CD4-positive, alpha-beta T cell (primary cell): ENCODE measurements at places on chromosomes 1 and 21.

- no peaks in the 10 kb centered on the region for H3K27me3 ChIP-seq
- no peaks in the 10 kb centered on the region for H3K4me1 ChIP-seq
- DNase-seq, result no peak
- no peaks in the 10 kb centered on the region for H3K36me3 ChIP-seq
- no peak overlapping the region for H3K4me3 ChIP-seq
Measured at GRCh38 chr21:35164380-35164779, 115.3 kb upstream of the RUNX1 start.

GRCh38 chr1:180633057-180634056 is 1.5 kb downstream of the XPR1 start:
- H3K4me3 ChIP-seq, result peak overlapping the region; percentile 89
- no peak for DNase-seq
- no peaks in the 10 kb centered on the region for H3K36me3 ChIP-seq
- peak overlapping the region; percentile 94 for H3K27ac ChIP-seq
- H3K27me3 ChIP-seq, result no peaks in the 10 kb centered on the region

GRCh38 chr1:13825033-13825432 is 125.0 kb downstream of the PRDM2 start:
- H3K4me1 ChIP-seq, result peaks cover 7% of the 10 kb centered on the region
- H3K27ac ChIP-seq, result no peak overlapping the region
- H3K27me3 ChIP-seq, result peaks cover 3% of the 10 kb centered on the region
- no peak for DNase-seq
- peaks cover 9% of the 10 kb centered on the region for H3K36me3 ChIP-seq

DNA sequence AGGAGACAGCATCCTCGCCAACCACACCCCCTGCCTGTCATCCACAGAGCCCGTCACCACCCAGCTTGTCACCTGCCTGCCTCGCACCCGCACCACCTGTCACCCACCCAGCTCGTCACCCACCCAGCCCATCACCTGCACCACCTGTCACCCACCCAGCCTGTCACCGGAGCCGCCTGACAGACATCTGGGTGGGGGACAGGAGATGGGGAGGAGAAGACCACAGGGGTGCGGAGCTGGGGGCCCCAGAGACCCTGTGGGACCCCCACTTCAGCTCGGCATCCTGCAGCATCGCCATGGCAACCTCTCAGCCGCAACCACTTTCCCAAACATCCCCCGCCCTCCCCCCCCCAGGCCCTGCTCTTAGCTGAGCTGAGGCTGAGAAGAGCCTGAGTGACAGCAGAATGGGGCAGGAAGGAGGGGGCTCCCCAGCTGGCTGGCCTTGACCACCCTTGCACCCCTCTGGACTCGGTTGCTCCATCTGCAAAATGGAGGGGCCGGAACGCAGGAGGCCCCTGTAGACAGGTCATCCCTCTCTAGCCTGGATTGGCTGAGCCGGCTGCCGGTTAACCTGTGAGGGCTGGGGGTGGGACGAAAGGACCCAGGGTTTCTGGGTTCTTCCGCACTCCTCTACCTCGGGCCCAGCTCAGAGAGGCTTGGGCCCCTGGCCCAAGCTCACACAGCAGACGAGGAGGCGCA is 11.6 kb downstream of the AHDC1 start:
- no peak overlapping the region for H3K4me3 ChIP-seq
- no peaks in the 10 kb centered on the region for H3K27me3 ChIP-seq
- no peak for DNase-seq
- peaks cover 37% of the 10 kb centered on the region for H3K4me1 ChIP-seq
- peaks cover 13% of the 10 kb centered on the region for H3K36me3 ChIP-seq

- H3K27me3 ChIP-seq, result no peaks in the 10 kb centered on the region
- H3K27ac ChIP-seq, result no peak overlapping the region
- H3K36me3 ChIP-seq, result no peaks in the 10 kb centered on the region
- no peak for DNase-seq
- no peak overlapping the region for H3K4me3 ChIP-seq
Measured at GRCh38 chr1:31814631-31815306, 1.1 kb downstream of the SPOCD1 start.

DNA sequence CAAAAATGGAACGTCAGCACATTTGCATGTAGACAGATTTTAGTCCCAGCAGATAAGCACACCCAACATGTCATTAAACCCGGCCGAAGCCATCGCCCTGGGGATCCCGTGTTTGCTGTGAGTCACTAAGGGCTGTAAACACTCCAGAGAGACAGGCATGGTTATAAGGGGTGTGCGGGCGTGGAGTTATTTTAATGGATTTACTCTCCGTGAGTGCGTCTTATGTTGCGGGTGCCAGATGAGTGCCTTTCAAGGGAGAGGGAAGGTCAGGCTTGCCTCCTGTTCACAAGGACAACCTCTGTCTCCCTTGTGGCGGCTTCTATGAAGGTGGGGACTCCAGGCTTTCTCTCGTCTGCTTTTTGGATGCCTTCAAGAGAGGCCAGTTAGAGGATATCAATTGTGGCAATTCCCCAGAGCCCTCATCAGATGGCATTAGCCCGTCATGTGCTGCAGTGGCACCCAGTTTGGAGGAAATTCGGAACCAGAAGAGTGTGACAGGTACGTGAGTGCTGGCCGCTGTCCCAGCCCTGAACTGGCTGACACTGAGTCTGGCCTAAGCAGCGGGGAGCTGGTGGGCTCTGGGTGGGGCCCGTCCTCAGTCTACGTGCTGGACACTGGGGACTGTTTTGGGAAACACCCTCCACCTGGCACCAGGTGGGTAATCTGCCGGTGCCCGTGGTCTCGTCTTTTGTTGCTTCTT is 223.8 kb upstream of the TMEM51 start:
- no peak for DNase-seq
- H3K4me3 ChIP-seq, result no peak overlapping the region
- peaks cover 5% of the 10 kb centered on the region for H3K4me1 ChIP-seq
- no peak overlapping the region for H3K27ac ChIP-seq
- H3K27me3 ChIP-seq, result peaks cover 37% of the 10 kb centered on the region

DNA sequence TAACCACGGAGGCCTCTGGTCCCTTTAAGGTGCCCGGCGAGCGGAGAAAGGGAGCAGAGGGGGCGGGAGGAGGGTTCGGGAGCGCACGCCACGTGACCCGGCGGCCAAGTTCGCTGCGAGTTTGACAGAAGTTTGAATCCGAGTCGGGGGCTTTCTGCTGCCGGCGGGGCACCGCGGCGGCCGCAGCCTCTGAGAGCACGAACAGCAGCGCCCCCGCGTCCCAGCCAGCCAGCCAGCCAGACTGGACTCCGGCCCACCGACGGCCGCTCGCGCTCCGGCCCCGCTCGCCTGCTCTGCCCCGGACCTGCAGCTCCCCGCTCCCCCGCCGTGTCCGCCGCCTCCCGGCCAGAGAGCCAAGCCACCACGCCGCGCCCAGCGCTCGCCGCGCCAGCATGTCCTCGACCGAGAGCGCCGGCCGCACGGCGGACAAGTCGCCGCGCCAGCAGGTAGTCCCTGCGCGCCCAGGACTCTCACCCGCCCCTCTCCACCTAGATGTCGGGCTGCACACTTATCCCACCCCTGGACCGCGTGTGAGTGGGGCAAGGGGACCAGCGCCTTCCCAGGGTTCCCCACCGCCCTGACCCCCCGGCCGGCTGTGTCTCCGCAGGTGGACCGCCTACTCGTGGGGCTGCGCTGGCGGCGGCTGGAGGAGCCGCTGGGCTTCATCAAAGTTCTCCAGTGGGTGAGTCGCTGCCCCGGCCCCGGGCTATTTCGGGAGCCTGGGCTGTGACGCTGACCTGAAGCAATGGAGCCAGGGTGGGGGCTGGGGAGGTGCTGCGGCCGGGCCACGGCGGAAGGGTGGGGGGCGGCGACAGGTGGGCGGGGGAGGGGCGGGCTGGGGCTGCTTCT is at the start of gene SYPL2:
TSS of gene SYPL2 (plus strand) at position 95 of the 849 bp plus-strand sequence. CDS start at position 393, 298 bp downstream.
- DNase-seq, result no peak
- H3K4me1 ChIP-seq, result peaks cover 17% of the 10 kb centered on the region
- no peak within 1 kb of the TSS for H3K27ac ChIP-seq
- H3K36me3 ChIP-seq, result no peaks in the 10 kb centered on the region
- H3K27me3 ChIP-seq, result peaks cover 73% of the 10 kb centered on the region
- peak within 1 kb of the TSS; percentile 45 for H3K4me3 ChIP-seq

GRCh38 chr21:20882462-20883407 is 115.5 kb upstream of the NCAM2 start:
- H3K36me3 ChIP-seq, result no peaks in the 10 kb centered on the region
- DNase-seq, result no peak
- H3K27ac ChIP-seq, result no peak overlapping the region
- no peak overlapping the region for H3K4me3 ChIP-seq
- H3K27me3 ChIP-seq, result no peaks in the 10 kb centered on the region

DNA sequence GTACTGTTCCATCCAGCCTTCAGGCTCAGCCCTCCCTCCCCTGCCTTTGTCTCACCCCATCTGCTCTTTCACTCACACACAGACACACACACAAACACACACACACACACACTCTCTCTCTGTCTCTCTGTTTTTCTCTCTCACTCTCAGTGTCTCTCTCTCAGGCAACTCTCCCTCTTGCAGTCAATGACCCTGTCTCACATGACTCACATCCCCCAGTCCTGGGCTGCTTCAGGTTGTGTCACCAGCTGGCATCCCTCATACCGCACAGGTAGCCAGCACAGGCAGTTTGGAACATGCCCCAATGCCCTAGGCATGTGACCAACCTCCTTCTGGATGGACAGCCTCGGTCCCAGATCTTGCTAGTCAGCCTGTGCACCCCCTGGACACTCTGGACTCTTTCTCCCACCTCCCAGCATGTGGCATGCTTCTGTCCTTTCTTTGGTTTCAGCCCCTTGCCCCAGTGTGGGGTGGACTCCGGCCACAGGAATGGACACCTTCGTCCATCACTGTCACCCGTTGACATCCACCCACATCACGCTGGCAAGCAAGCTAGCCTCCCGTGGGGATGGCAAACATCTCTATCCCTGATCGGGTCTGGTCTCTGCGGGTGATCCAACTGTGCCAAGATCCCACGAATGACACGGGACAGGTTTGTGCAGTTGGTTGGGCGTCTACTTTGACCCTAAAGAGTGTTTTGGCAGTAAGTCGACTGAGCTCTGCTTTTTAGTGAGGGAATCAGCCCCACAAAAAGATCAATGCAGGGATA is 23.4 kb upstream of the FCGR2A start:
- peaks cover 4% of the 10 kb centered on the region for H3K27me3 ChIP-seq
- no peak overlapping the region for H3K4me3 ChIP-seq
- no peak for DNase-seq

- no peaks in the 10 kb centered on the region for H3K4me1 ChIP-seq
- H3K27me3 ChIP-seq, result no peaks in the 10 kb centered on the region
- DNase-seq, result no peak
- H3K27ac ChIP-seq, result no peak overlapping the region
- H3K4me3 ChIP-seq, result no peak overlapping the region
Measured at GRCh38 chr1:215005656-215006345, 76.7 kb upstream of the KCNK2 start.

DNA sequence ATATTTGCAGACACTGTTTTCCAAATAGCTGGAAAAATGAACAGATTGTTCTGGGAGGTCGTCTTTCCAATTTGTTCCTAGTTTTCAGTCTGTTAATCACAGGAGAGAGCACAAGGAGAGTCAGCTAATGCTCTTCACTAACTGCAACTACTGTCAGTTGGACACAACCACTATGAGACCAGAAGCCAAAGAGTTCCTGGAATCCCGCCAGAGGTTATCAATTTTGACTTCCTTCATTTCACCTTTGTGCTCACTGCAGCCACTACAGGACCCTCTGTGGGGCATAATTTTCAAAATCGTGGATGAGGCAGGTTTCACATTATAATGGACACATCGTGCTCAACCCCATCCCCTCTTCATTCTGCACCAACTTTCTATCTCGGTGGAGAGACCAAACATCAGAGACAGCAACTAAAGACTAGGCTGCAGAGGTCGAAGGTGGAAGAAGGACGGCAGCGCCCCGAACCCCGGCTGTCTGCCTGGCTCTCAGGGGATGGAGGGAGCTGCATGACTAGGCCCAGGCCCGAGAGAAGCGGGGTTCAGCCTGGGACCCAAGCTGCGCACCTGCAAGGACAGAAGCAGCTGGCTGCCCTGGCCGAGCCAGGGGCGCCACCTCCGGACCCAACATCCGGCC is 602 bp downstream of the KIAA0319L start:
- H3K36me3 ChIP-seq, result peaks cover 23% of the 10 kb centered on the region
- peak overlapping the region; percentile 77 for H3K27ac ChIP-seq
- no peaks in the 10 kb centered on the region for H3K27me3 ChIP-seq
- no peak for DNase-seq
- peaks cover 47% of the 10 kb centered on the region for H3K4me1 ChIP-seq
- H3K4me3 ChIP-seq, result peak overlapping the region; percentile 98

DNA sequence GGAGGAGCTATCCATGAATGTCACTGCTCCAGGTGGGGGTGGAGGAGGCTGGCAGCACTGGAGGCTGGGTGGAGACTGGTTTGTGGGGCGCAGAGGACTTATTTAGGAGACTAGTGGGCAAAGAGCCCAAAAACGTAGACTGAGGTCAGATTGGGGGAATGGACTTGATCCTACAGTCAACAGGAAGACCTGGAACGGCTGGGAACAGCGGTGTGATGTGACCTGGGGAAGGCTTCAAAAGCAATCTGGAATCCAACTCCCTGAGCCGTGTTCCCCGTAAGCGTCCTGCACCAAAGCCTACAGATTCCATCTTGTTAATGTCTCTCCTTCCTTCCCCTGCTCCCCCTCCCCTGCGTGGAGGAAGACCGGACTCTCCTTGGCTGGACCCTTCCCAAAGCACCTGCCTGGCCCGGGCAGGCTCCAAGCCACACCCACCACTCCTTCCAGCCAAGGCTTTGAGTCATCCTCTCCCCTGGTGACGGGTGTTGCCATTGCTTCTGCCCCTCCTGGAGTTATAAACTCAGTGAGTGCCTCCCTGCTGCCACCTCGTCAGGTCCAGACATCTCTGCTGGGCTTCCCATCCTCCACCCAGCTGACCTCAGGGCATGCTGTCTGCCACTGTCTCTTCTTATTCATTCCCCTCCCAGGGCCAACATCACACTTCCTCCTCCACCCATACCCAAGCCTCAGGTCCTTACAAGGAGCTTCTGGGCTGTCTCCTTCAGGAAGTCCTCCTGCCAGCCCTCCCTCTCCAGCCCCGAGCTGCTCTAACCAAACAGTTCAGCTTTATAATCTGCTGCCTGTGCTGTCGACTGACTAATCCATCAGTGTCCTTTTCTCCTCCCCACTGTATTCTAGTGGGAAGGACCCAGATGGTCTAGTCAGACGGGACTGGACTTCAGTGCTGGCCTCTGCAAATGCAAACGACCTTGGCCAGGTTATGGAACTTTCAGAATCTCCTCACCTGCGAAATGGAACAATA is 1.6 kb upstream of the CLSTN1 start:
- peak overlapping the region; percentile 52 for H3K27ac ChIP-seq
- H3K4me3 ChIP-seq, result peak overlapping the region; percentile 3
- H3K36me3 ChIP-seq, result no peaks in the 10 kb centered on the region
- H3K27me3 ChIP-seq, result no peaks in the 10 kb centered on the region
- DNase-seq, result peak; percentile 40
- H3K4me1 ChIP-seq, result peaks cover 35% of the 10 kb centered on the region

DNA sequence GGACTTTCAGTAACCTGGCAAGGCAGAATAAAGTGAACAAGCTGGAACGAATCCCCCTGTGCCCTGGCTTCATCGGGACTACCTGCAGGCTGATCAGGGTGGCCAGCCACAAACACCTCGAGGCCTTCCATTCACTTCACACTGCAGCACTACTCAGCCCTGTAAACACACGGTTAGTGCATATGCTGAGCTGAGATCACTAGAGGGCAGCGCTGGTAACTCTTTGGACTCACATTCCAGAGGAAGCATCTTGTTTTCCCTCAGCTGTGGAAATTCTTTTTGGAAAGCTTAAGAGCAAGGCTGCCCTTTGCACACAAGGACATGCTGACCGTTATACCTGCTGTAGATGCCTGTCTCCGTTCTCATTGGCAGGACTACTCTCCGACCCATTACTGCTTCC is 32.1 kb downstream of the PCSK9 start:
- H3K36me3 ChIP-seq, result peaks cover 94% of the 10 kb centered on the region
- no peak overlapping the region for H3K27ac ChIP-seq
- no peaks in the 10 kb centered on the region for H3K27me3 ChIP-seq
- DNase-seq, result no peak
- no peaks in the 10 kb centered on the region for H3K4me1 ChIP-seq
